ENCODE measurements at places on chromosomes 5 and 9. TPM values are rescaled to one million over a fixed set of nuclear protein-coding genes. Genes with fewer than 3 reads are reported as not detected.

GRCh38 chr5:96051401-96051830 lies 89.8 kb upstream of the ELL2 start:
- no peak for DNase-seq

DNA sequence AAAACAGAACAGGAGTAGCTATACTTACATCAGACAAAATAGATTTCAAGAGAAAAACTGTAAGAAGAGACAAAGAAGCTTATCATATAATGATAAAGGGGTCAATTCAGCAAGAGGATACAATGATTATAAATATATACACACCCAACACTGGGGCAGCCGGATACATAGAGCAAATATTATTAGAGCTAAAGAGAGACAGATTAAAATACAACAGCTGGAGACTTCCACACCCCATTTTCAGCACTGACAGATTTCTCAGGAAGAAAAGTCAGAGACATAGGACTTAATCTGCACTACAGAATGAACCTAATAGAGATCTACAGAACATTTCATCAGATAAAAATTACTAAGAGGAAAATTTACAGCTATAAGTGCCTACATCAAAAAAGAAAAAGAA lies 35.7 kb downstream of the OXCT1 start:
- no peak for DNase-seq

DNA sequence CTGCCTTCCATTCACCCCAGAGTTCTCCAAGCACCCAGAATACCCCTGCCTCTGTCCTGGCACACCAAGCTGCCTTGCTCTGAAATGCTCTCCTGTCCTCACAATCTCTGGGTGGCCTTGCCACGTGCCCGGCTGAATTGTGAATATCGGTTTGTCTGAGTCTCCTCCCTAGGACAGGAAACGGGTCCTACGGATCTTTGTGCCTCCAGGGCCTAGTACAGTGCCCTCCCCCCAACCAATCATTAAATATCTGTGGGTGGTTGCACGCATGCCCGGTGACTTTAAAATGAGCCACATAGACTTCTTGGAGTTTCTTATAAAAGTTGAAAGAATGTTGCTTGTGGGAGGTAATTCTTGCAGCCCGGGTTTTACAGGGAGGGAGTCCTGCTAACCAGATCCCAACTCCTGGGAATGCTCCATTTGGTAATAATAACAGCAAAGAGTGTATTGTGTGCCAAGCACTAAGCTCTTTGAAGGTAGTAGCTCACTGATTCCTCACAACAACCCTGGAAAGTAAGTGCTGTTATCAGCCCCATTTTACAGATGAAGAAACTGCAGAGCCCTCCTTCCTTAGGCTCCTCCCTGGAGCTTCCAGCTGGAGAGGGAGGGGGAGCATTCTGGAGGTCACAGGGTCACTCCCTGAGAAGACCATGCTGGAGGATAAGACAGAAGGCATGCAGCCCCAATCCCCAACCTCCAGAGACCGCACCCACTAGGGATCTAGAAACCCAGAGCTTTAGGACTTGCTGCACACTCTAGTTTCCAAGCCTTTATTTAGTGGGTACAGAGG lies 23.4 kb downstream of the URM1 start:
- no peak for DNase-seq

DNA sequence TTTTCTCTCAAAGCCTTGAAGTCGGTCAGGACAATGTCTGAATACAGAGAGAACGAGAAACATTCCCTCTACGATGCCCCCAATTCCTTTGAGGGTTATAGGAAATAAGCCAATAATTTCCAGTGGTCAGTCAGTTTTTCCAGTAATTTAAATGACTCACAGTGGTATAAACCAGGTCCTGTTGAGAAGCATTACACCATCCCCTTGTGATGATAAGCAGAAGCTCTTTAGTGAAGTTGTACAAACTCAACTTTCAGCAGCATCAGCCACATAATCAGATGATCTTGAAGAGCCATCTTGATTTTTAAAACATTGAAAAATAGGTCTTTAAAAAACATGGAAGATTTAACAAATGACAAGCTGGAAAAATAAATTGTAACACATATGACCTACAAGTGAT lies 173.9 kb upstream of the ZNF462 start:
- no peak for DNase-seq

DNA sequence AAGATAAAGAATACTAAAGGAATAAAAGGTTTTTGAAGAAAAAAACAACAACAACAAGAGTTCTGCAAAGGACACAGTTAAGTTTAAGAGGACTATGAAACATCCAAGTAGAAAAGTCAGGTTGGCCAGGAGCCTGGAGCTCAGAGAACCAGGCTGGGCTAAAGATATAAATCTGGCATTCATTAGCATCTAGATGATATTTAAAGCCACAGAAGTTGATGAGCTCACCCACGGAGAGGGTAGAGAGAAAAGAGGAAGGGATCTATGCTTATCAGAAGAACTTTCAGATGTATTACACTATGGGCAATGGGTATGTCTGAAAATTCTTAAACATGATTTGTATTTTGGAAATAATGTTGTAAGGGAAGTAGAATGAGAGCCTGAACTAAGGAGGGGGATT lies 9.9 kb downstream of the MIER3 start:
- no peak for DNase-seq

DNA sequence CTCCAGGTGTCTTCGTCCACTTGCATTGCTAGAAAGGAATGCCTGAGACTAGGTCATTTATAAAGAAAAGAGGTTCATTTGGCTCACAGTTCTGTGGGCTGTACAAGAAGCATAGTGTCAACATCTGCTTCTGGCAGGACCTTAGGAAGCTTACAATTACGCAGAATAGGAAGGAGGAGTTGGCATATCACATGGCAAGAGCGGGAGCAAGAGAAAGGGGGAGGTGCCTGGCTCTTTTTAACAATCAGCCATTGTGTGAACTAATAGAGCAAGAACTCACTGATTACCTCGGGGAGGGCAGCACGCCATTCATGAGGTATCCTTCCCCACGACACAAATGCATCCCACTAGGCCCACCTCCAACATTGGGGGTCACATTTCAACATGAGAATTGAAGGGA lies 134.4 kb upstream of the EFNA5 start:
- DNase-seq = no peak

DNA sequence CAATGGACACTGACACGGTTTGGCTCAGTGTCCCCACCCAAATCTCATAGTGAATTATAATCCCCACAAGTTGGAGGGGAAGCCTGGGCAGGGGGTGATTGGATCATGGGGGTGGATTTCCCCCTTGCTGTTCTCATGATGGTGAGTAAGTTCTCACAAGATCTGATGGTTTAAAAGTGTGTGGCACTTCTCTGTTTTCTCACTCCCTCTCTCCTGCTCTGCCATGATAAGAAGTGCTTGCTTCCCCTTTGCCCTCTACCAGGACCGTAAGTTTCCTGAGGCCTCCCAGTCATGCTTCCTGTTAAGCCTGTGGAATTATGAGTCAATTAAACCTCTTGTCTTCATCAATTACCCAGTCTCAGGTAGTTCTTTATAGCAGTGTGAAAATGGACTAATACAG lies 115.8 kb upstream of the KIF2A start:
- no peak for DNase-seq

- DNase-seq = no peak
Observed at GRCh38 chr9:124339603-124340146, 75.6 kb downstream of the PSMB7 start.

GRCh38 chr9:842635-843426 lies 1.3 kb downstream of the DMRT1 start:
- no peak for DNase-seq

DNA sequence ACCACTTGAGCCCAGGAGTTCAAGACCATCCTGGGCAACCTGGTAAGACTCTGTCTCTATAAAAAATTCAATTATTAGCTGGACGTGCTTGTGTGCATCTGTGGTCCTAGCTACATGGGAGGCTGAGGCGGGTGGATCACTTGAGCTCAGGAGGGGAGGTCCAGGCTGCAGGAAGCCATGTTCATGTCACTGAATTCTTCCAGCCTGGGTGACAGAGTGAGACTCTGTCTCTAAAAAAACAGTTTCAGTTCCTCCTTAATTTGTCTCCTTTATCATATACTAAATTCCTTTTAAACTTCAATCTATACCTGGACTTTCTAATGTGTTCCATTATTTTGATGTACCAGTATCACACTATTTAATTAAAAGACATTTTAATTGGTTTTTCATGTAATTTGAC lies 422.2 kb upstream of the TLE4 start:
- DNase-seq = no peak

DNA sequence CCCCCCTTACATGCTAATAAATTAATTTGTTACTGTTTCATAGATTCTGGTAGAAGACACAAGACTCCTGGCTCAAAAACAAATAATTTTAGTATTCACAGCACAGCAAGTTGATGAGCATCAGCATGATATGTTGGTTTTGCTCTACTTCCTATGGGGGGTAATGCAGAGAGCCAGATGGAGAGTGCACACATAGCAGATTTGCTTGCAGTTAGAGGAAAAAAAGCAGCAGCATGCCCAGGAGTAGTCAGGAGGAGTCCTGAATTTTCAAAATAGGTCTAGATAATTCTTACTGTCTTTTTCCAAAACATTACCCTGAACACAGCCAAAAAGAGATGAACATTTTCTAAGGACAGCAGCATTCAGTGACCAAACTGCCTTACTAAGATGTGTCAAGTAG lies 261.3 kb downstream of the COX7C start:
- DNase-seq = no peak

DNA sequence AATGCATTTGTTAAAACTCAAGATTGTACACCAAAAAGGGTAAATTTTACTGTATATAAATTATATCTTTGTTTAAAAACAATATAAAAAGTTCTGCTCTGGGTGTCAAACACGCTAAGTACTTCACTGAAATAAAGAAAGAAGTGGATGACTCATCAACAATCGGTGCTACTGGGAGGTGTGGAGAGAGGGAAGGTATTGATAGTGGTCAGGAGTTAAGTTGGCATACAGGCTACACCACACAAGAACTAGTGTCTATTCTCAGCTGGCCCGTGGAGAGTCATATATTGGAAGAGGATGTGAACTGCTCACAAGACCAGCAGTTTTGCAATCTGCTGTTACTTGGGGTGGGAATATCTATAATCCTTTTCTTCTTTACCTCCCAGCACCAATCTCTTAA lies 145.7 kb upstream of the TRPC7 start:
- no peak for DNase-seq

The PCDHGC5 gene
- polyA plus RNA-seq = 1.1 TPM

The BTNL8 gene
- polyA plus RNA-seq = not detected

GRCh38 chr9:74304598-74304997 lies 192.5 kb upstream of the RORB start:
- DNase-seq = no peak

DNA sequence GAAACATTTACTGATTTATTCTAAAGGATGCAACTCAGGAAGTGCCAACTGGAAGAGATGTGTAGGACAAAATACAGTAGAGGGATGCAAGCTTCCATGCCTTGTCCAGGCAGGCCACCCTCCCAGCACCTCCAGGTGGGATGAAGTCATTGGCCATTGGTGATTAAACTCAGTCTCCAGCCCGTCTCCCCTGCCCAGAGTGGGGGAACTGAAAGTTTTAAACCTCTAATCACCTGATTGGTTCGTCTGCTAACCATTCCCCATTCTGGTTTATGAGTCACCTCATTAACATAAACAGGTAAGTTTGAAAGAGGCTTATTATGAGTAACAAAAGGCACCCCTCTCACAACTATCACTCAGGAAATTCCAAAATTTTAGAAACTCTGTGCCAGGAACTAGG lies 8.1 kb downstream of the TNFAIP8 start:
- no peak for DNase-seq

- no peak for DNase-seq
Observed at GRCh38 chr5:77066823-77067442, 20.2 kb downstream of the ZBED3 start.

- no peak for DNase-seq
Observed at GRCh38 chr9:98241357-98242300, 13.8 kb downstream of the TBC1D2 start.

DNA sequence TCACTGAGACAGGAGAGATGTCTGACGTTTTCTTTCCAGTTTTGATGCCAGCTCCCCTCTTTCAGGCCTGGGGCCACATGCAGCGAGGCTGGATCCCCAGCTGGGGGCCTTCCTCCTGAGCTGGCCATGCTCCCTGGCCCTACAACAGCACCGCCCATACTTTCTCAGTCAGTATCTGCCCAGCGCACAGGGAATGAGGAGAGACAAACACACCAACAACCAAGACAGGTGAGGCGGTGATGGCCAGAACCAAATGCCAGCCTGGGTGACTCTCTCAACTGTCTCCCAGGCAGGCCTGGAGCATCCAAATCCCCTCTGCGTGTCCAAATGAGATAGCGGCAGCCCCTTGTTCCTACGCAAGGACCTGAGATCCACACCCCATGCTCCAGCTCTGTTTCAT lies 109.6 kb downstream of the ROR2 start:
- no peak for DNase-seq

The ARHGEF39 gene
- polyA plus RNA-seq = 5.6 TPM

GRCh38 chr5:67437905-67438845 lies 241.6 kb upstream of the CD180 start:
- DNase-seq = no peak

DNA sequence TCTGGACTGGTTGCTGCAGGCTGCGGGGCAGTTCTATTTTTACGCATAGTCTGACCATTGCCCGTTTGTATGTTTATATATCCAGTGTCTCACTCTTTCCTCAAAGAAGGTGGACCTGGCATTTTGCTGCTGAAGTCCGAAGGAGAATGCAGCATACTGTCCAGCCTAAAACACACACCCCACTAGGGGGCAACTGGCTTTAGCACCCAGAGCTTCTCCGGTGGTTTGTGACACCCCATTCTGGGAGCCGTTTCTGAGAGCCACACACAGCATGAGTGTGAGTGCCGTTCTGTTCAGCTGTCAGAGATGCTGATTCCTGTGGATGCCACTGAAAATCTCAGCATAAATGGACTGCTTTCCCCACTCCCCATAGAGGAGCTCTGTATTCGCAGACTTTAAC lies 290.5 kb upstream of the TAS2R1 start:
- no peak for DNase-seq

The CORO2A gene
- polyA plus RNA-seq = 0.37 TPM

The HINT1 gene
- polyA plus RNA-seq = 311 TPM

- DNase-seq = no peak
Observed at GRCh38 chr5:1905108-1905507, 22.4 kb upstream of the IRX4 start.

The SV2C gene
- not detected for polyA plus RNA-seq

GRCh38 chr5:73322437-73323076 lies 126.0 kb downstream of the FOXD1 start:
- DNase-seq = no peak

- DNase-seq = no peak
Observed at GRCh38 chr5:54733101-54733500, 215.5 kb downstream of the SNX18 start.

The CNTFR gene
- 53.8 TPM for polyA plus RNA-seq

The TUSC1 gene
- 12.4 TPM for polyA plus RNA-seq

The MSX2 gene
- polyA plus RNA-seq = 0.44 TPM

The ACOT12 gene
- polyA plus RNA-seq = not detected

The PPP2R2B gene
- polyA plus RNA-seq = 1.2 TPM

GRCh38 chr9:115292584-115293279 lies 174.8 kb upstream of the TNC start:
- no peak for DNase-seq
